ENCODE measurements at places on chromosomes 3 and 15.

DNA sequence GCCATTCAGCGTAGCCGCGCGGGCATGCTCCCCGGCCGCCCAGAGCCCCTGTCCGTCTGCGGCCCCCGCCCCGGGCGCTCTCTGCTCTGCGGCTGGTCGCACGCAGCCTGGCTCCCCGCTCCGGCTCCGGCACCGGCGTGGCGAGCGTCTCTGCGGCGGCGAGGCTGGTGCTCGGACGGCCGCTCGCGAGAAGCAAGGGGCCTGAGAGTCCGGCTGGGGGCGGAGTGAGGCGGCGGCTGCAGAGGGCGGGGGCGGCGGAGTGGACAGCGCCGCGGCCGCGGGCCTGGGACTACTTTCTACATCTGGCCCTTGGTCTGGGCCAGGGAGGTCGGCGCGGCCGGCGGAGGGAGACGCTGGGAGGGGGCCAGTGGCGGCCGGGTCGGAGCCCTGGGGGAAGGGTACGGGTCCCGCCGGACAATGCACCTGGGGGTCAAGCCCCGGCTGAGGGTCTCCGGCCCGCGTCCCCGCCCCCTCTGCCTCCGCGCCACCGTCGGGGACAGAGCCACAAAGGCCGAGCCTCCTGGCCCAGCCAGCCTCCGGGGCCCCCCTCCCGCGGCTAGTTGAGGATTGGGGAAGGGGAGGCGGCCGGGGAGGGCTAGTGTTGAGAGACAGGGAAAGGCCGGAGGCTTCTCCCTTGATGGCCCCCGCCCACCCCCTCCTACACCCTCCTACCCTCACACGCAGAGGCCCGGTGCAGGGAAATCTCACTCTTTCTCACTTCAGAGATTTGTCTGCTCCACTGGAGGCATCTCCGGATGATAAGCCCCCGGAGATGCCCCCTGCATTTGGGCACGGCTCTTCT lies at the start of gene PRTG:
TSS of gene PRTG (minus strand) at position 226 of the 802 bp plus-strand sequence. CDS start at position 5, 221 bp downstream.
- peaks cover 12% of the 10 kb centered on the region for H3K27me3 ChIP-seq
- no peak for DNase-seq
- H3K27ac ChIP-seq: no peak within 1 kb of the TSS
- H3K4me1 ChIP-seq: peaks cover 5% of the 10 kb centered on the region

DNA sequence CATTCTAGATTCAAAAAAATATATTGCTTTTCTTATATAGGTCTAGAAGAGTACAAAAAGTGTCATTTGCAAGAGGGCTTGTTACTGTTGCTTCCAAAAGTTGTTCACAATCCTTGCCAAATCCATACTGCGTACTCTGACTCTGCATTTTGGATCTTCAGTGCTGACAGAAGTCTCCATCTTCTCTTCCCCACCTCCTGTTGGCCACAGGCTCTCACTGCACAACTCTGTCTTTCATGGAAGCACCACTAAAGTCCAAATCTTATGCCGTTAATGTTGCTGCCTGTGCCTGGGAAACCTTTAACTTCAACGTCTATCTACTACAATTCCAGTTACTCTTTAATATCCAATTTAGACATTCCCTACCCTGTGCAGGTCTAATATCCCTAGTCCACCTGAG lies 419.9 kb downstream of the NR2F2 start:
- H3K27ac ChIP-seq: no peak overlapping the region
- no peaks in the 10 kb centered on the region for H3K4me1 ChIP-seq
- H3K4me3 ChIP-seq: no peak overlapping the region
- no peaks in the 10 kb centered on the region for H3K36me3 ChIP-seq
- H3K27me3 ChIP-seq: no peaks in the 10 kb centered on the region
- no peak for DNase-seq

DNA sequence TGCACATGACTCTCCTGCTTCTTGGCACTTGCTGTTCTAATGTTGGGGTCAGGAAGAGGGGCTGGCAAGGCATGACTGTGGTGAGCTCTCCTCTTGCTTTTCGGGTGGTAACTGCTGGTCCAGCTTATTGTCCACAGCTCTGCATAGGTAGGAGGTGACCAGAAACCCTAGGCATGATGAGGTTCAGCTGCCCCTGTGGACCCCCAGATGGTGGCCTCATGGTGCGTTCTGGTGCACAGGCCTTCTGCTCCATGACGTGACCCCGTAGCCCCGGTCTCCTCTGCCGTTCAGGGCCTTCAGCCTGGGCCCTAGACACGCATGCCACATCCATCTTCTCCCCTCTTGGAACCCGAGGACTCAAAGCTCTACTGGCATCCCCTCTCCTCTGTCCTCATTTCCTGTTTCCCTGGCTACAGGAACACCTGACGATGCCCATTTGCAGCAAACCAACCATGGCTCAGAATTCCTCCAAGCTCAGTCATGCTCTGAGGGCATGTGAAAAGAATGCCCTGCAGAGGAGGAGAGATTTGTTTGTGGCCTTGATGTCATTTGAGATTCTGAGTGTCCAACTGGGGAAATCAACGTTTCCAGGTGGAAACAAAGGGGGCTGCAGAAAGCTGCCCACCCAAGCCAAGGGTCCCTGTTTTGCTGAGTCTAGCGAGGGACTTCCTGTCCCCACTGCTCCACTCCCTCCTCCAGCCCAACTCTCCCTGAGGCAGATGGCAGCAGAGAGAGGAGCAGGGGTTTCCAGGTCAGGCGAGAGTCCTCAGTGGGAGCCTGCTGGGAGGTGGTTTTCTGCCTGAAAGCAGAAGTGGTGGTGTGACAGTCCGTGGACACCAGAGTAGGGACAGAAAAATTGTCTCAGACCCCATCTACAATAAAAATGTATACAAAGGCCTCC lies 198.7 kb upstream of the LYSMD4 start:
- no peak for DNase-seq
- no peak overlapping the region for H3K27ac ChIP-seq
- peaks cover 21% of the 10 kb centered on the region for H3K27me3 ChIP-seq
- no peak overlapping the region for H3K4me3 ChIP-seq

GRCh38 chr3:36411587-36411986 lies 31.3 kb downstream of the STAC start:
- H3K4me3 ChIP-seq: no peak overlapping the region
- H3K4me1 ChIP-seq: no peaks in the 10 kb centered on the region
- no peaks in the 10 kb centered on the region for H3K27me3 ChIP-seq
- H3K27ac ChIP-seq: no peak overlapping the region

GRCh38 chr3:188673646-188674186 lies 498.1 kb upstream of the TPRG1 start:
- H3K27ac ChIP-seq: no peak overlapping the region
- peaks cover 17% of the 10 kb centered on the region for H3K4me1 ChIP-seq
- no peak overlapping the region for H3K4me3 ChIP-seq
- H3K36me3 ChIP-seq: peaks cover 5% of the 10 kb centered on the region
- H3K27me3 ChIP-seq: no peaks in the 10 kb centered on the region

Measured in naive B cell (primary cell).